NCI-H1092 treated with DMSO at 0.1 percent for 48 hours (cell line): ENCODE measurements at places on chromosomes 4 and X.

GRCh38 chr4:4981827-4982226 lies 37.4 kb downstream of the CYTL1 start:
- no peak for DNase-seq

DNA sequence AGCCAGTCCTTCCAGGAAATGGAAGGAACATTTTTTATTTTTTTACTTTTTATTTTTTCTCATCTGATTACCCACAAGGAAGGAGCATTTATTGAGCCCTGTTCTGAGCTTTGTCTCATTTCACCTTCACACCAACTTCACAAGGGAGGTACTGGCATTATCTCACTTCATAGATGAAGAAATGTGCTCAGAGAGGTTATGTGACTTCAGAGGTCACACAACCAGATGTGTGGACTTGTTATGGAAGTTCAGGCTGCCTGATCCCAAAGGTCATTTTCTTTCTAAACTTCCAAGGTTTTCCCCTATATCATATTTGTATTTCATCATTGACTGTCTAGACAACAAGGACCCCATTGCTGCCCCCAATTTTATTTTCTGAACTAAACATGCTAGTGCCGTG lies 160.3 kb downstream of the DCLK2 start:
- no peak for DNase-seq

DNA sequence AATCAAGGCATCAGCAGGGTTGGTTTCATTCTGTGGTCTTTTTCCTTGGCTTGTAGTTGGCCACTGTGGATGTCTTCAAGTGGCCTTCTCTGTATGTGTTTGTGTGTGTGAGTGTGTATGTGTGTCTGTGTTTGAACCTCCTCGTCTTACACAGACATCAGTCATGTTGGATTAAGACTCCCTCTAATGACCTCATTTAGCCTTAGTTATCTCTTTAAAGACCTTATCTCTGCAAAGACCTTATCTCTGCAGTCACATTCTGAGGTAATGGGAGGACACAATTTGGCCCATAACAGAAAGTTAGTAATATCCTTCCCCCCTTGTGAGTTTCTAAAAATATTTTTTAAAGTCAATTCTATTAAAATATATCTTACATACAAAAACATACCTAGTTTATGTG lies 126.7 kb downstream of the EMCN start:
- DNase-seq: no peak

- no peak for DNase-seq
These were observed 4.1 kb downstream of the S100G start for GRCh38 chrX:16654093-16654492.

- DNase-seq: no peak
These were observed 949.9 kb downstream of the TECRL start for GRCh38 chr4:63459329-63459728.

DNA sequence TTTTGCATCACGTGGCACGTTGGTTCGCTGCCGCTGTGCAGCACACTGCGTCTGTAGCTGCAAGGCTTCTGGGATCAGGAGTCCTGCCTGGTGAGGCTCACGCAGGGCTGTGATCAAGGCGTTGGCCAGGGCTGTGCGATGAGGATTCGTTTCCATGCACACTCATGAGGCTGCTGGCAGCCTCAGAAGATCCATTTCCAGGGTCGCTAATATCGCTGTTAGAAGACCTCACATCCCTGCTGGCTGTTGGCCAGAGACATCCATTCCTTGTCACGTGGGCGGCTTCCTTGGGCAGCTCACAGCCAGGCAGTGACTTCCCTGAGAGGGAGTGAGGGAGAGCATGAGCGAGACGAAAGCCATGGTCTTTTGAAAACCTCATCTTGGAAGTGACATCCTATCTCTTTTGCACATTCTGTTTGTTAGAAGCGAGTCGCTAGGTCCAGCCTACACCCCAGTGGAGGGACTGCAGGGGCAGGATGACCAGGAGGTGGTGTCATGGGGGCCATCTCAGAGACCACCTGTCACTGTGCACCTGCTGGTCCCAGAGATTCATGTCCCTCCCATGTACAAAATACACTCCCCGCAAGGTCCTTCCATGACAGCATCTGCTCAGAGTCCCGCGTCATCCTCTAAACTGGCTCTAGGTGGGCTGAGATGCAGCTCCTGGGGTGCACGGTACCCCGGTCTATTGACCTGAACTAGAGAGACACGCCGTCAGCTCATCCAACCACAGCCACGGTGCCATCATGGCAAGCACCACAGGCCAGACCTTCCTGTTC lies 12.2 kb downstream of the RGS12 start:
- peak; percentile 30 for DNase-seq

- no peak for DNase-seq
These were observed 75.1 kb downstream of the TSPAN5 start for GRCh38 chr4:98583265-98583664.

GRCh38 chr4:156251373-156252065 lies 297.9 kb upstream of the CTSO start:
- DNase-seq: no peak

GRCh38 chrX:10085223-10085622 lies 71.6 kb upstream of the CLCN4 start:
- DNase-seq: no peak

- DNase-seq: no peak
These were observed 59.1 kb downstream of the NKX6-1 start for GRCh38 chr4:84439996-84440395.

- DNase-seq: no peak
These were observed 226.8 kb downstream of the STIM2 start for GRCh38 chr4:27087306-27088045.

DNA sequence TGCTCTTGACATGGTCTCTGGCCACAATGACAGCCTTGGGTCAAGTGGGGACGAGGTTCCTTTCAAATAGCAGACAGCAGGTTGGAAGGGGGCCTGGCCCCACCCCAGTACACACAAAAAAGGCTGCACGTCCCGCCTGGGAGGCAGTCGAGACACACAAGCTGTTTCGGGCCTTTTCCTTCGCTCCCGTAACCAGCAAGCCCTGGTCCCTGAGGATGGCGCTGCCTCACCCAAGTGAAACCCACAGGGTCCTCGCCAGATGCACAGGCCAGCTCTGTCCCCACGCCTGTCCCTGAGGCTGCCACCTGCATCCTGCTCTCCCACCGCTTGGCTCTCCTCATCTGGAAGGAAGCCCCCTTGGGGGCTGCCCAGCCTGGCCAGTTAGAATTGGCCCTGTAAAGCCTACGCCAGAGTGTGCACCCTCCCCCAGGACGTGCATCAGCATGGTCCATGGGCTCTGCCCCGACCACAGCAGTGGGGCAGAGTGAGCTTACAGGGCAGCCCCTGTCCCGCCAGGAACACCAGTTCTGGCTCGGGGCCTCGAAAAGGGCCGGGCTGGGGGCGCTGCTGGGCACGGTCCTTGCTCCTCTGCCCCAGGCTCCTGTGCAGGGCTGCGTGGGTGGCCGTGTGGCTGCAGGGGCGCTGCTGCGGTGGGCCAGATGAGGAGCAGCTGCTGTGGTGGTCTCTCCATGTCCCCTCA lies 2.0 kb downstream of the CPLX1 start:
- DNase-seq: no peak

- no peak for DNase-seq
These were observed 262.9 kb upstream of the IL1RAPL1 start for GRCh38 chrX:28324321-28324721.

DNA sequence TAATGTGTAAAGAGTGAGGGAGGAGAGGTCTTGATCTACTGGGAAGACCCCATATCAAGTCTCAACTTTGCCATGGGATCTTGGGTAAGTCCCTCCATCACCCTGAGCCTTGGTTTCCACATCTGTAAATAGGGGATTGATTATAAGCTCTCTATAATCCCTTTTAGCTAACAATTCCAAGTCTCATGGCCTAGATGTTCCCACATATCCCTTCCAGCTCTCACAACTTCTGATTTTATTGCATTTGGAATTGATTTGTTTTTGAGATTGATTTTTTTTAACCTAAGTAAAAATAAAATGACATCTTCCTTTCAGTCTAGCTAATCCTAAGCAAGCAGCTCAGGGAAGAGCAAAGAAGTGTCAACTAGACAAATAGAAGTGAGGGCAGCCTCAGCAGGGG lies 29.8 kb downstream of the SMIM20 start:
- no peak for DNase-seq

- DNase-seq: no peak
These were observed 161.5 kb upstream of the EPHA5 start for GRCh38 chr4:65831828-65832227.

GRCh38 chrX:69808375-69808774 lies 192.5 kb downstream of the EDA start:
- DNase-seq: no peak

- no peak for DNase-seq
These were observed 56.5 kb downstream of the TMEM164 start for GRCh38 chrX:110059410-110059809.

DNA sequence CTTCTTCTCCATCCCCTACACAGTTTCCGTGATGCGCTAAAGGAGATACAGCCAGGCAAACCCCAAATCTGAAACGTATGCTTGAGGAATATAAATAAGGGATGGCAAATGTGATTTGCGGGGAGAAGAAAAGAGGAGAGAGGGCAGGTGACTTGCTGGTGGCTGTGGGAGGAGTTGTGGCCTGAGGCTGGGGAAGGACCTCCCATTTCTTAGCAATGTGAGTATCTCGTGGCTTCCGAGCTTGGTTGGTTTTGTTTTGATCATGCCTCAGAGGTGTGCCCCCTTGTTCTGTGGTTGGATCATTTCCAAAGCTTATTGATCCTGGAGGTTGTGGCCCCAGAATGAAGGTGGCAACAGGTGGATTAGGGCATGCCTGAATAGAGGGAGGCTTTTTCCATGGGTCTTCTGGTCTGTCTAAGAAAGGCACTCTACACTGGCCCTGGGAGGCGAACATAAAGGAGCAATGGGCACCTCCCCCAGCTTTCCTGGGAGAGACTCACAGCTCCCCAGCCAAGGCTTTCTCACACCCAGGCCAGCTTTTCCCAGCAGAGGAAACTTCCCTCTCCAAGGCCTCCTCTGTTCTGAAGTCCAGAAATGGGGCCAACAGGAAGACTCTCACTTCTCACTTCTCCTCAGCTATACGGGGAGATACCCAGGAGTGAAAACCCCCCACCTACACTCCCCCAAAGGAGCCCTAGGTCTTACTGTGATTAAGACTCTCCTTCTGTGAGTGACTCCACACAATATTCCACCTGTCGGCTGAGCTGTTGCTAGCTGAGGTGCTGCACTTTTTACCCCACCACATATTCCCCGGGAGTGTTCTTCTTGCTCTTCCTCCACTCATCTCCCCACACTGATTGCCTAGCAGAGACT lies 40.0 kb downstream of the C4orf51 start:
- DNase-seq: no peak

DNA sequence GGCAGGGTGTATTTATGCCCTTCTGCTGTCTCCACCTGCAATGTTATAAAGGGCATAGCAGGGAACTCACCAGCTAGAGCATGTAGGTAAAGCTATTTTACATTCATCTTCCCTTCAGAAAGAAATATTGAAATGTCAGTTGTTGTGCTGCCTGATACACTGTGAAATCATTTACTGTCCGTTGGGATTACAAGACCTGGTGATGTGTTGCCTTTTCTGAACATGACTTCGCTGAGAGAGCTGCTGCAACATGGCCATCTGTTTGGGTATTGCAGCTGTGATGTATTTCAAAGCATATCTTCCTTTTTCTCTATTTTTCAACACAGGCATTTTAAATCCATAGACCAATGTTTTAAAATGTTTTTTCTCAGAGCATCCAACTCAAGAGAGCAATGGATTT lies 644.1 kb upstream of the GNPDA2 start:
- DNase-seq: no peak

DNA sequence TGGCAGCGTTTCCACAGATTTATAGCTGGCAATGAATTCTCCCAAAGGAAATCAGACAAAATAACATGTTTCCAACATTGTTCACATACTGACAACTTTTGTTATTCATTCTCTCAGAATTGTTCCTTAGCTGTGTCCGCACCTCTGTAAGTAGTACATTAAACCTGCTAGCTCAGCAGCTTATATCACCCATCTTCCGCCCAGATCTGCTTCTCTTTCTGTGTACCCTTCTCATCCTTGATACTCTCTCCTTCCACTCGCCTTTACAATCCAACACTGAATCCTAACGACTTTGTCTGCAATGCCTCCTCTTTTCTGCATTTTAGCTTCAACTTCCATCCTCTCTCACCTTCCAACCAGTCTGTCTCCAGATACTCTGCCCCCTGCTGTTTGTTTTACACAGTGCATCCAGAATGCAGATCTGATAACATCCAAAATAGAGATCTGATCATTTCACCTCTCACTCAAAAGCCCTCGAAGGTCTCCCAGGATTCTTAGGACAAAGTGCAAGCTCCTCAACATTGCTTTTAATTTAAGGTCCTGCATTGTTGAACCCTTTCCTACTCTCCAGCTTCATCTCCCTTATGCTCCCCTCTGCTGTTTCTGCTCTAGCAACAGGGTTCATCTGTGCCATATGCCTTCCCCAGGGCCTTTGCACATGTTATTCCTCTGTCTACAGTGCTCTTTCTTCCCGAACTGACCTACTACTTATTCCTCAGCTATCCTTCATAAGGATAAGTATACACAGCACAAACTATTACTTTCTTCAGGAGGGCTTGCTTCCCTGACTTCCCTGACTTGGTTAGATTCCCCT lies 67.3 kb upstream of the VBP1 start:
- DNase-seq: no peak

DNA sequence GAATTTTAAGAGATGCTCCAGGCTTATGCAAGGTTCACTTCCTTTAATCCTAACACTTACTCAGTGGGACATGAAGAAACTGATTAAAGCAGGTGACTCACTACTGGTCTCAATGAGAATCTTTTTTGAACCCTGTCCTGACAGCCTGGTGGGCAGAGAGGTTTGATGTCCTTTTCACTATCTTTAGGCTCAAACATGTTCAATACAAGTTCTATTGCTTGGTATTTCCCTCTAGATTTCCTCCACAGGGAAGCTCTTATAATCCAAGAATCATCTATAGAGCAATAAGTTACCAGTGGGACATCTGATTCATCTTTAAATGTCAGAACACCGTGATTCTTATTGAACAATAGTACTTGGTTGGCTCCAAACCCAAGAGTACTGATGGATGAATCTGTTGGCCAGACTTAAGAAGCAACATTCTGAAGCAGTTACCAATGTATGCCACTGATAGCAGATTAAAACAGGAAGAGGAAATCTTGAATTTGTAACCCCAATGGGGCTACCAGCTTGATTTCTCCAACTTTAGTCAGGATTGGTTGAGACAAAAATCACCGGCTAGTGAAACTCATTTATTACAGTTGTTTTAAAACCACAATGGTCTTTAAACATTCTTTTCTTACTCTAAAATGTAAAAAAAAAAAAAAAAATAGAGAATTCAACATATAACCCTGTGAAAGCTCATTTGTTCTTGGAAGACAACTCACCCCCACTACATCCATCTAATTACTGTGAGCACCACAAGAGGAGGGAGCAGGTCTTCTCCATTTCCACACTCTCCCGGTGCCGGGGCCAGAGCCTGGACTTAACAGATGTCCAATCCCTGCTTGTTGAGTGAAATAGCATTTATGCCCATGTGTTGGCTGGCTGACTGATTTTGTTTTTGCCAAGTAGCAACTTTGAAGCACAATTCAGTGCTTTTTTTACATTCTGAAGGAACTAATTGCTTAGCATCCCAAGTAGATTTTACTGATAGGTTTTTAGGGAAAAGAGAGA lies 43.3 kb downstream of the FGFBP1 start:
- DNase-seq: no peak
